ENCODE measurements at places on chromosomes 13 and 19.
A peak's percentile ranks its signal among the peaks of the same experiment; 100 is the strongest.

DNA sequence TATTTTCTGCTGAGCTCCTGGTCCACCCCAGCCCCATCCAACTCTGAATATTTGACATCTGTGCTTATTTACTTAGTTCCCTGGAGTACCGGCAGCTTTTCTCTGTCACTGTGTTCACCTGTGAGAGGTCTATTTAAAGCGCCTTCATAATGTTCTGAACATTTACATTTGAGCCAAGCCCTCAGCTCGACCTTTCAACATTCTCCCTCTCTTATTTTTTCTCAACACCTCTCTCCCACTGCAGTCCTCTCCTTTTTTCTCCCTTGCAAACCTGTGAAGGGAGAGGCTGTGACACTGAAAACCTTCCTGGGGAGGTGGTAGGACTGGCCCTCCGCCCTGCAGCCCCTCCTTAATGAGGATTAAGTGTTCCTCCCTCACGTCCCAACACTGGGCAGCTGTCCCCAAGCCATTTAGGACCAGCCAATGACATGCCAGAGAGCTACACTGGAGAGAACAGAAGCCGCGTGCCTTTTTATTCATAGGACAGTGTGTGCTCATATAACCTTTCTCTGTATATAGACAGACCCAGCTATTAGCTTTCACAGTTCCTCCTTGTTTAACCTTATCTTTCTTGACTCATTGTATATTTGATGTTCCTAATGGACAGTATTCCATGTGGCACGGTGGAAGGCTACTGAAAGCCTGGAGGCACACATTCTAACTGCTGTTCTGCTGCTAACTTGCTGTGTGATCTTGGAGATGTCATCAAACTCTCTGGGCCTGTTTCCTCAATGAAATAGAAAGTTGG lies 134.8 kb downstream of the NUFIP1 start:
- DNase-seq = no peak

- DNase-seq = no peak
Measured at GRCh38 chr13:82062772-82063171, 1721.8 kb upstream of the SPRY2 start.

- DNase-seq = peak; percentile 55
Measured at GRCh38 chr13:74067818-74068217, 66.4 kb downstream of the KLF12 start.

DNA sequence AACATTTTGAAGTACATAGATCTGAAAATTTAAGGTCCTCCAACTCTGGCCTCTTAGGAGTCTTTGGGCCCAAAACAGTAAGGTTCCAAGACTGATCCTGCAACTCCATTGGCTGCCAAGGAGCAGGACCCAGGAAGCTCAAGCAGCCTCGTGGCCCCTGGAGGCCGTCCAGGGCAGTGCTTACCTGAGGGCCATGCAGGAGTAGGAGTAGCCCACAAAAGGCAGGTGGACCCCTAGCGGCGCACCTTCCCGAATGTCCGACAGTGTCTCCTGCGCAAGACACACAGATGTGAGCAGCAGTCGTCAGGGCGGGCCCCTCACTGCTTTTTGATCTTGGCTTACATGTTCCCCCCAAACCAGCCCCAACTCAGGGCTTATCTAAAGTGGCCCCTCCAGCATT lies 5.7 kb upstream of the SIX5 start:
- no peak for DNase-seq

DNA sequence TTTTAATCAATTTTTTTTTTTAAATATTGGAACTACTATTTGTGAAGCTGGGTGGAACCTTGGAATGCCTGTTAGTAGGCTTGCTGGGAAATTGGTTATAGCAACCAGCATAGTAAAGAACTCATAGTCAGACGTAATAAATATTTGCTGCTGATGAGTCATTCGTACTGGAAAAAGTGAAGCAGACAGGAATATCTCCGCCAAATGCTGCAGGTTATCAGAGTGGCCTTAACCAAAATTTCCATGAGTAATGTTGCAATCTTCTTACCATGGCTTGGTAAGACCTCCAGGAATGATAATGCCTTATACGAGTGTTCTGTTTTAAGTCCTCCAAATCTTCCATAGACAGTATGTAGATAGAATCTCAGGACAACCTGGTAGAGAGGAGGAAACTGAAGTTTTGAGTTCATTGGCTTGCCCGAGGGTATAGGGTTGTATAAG lies 34.2 kb downstream of the MBNL2 start:
- peak; percentile 95 for DNase-seq

GRCh38 chr13:69389899-69390298 lies 717.7 kb upstream of the ATXN8OS start:
- DNase-seq = peak; percentile 88

DNA sequence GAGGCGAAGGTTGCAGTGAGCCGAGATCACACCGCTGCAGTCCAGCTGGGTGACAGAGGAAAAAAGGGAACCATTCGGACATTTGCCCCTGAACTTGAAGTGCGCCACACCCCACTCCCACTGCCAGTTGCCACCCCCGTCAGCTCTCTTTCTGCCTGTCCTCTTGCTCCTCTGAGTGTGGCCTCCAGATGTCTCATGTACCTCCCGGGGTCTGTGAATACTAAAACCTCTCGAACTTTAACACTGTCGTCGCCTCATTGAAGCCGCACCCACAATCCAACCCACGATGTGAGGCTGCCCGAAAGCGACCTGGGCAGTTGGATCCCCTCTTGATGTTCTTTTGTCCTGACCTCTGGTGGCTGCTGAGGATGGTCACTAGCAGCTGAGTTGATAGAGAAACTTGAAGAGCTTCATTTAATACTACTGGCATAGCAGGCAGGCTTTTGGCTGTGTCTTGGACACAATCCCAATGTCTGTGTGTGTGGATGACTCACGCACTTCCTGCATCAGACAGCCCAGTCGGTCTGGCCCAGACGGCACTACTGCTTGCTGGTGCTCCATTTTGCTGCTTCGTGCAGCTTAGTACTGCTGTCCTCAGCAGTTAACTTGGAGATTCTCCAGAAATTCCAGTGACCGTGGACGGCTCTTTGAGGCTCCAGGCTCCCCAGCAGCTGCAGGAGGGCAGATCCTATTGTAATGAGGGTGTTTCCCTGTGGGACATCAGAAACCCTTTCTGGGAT lies 4.2 kb downstream of the FPR3 start:
- peak; percentile 98 for DNase-seq

- DNase-seq = peak; percentile 5
Measured at GRCh38 chr13:24381541-24382265, 72.3 kb downstream of the C1QTNF9 start.

DNA sequence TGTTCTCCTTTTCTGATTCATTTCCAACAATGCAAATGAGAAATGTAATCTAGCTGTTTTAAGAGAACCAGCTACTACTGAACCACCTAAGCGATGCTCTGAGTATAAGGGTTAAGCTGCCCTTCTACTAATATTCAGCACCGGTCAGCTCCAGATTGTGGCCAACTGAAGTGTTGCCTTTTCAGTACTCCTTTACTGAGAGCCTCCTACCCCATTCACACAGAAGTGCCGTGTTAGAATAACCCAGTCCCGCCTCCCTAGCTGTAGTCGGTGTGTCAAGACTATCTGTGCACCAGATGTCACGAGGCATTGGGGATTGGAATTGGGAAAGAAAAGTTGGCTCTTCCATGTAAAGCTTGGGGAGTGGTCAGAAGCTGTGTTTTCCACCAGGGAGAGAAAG lies 45.4 kb downstream of the FAM124A start:
- no peak for DNase-seq

DNA sequence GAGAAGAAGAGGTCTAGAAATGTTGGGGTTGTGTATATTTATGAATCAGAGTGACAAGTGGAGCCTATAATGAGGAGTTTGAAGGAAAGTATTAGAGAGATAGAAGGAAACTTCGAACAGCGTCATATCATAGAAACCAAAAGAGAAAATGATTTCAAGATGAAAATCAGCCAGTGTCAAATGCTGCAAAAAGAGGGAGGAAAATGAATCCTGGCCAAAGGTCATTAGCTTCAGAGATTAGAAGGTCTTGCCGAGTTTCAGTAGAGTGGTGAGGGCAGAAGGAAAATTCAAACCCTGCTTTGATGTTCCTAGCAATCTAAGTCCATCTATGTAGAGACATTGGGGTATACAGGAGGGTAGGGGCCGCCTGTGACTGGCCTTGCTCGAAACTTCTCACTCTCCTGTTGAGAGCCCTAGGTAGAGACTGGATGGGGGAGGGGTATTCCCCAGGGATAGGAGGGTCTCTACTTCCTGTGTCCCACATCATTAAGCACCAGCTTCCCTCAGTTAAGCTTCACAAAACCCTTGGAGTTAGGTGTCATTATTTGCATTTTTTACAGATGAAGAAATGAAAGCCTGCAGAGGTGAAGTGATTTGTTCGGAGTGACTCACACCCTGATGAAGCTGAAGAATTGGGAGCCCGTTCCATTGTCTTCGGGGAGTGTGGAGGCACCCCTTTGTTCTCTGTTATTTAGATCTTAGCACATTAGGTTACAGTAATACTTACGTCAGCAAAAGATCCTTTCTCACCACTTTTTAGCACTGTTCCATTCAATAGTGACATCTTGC lies 62.8 kb downstream of the FGF9 start:
- no peak for DNase-seq

GRCh38 chr19:35417713-35418534 lies 30.1 kb upstream of the FFAR2 start:
- no peak for DNase-seq

DNA sequence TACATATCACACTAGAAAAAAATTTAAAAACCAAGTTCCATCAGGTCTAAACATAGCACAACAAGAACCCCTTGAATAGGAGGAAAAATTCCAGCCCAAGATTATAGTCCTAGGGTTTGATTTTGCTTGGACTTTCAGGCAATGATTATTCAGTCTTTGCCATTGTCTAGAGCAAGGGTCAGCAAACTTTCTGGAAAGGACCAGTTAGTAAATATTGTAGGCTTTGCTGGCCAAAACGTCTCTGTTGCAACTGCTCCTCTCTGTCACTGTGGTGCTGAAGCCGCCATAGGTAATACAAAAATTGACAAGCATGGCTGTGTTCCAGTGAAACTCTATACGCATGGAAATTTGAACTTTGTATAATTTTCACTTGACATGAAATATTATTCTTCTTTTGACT lies 95.5 kb upstream of the UBAC2 start:
- no peak for DNase-seq

DNA sequence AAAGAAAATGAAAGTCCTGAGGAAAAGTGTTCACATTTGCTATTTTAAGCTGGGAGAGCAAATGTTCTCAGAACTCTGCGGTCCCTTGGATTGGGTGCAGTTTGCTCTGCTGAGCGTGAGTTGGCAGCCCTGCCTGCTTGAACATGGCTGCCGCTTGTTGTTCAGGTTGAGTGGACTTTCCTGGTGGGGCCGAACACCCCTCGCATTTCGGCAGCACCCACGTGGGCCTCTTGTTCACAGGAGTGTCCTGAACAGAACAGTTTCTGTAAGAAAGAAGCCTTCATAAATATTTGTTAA lies 10.8 kb upstream of the RNF113B start:
- no peak for DNase-seq

DNA sequence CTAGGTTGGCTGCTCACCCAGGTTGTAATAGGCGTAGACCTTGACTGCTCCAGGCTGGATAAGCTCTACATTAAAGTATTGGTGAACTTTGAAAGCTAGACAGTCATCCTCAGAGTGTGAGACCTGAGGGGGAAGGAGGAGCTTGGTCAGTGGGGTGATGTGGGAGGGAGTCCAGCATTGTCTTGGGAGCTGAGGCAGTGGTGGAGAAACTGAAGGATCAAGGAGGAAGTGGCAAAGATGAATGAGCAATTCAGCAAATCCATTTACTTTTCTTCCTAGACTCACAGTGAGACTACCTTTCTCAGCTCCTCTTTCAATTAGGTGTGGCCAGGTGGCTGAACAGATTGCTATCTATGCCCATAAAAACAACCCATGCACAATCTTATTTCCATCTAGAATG lies 10.2 kb upstream of the TNFSF14 start:
- DNase-seq = no peak

DNA sequence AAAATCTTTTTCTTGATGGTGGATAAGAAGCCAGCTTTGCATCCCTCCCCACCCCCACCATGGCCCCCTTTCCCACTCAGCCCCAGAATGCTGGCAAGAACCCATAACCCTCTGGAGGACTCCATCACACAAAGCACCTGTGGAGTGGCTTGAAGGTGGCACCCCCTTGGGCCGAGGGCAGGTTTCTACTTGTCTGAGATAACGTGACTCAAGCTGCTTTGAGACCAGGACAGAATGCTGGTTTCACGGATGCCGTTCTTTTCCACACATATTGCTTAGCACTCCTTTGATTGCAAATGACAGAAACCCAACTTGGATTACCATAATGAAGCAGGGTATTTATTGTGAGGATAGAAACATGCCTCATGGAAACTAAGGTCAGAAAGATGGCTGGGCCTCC lies 82.2 kb downstream of the LACC1 start:
- DNase-seq = no peak

DNA sequence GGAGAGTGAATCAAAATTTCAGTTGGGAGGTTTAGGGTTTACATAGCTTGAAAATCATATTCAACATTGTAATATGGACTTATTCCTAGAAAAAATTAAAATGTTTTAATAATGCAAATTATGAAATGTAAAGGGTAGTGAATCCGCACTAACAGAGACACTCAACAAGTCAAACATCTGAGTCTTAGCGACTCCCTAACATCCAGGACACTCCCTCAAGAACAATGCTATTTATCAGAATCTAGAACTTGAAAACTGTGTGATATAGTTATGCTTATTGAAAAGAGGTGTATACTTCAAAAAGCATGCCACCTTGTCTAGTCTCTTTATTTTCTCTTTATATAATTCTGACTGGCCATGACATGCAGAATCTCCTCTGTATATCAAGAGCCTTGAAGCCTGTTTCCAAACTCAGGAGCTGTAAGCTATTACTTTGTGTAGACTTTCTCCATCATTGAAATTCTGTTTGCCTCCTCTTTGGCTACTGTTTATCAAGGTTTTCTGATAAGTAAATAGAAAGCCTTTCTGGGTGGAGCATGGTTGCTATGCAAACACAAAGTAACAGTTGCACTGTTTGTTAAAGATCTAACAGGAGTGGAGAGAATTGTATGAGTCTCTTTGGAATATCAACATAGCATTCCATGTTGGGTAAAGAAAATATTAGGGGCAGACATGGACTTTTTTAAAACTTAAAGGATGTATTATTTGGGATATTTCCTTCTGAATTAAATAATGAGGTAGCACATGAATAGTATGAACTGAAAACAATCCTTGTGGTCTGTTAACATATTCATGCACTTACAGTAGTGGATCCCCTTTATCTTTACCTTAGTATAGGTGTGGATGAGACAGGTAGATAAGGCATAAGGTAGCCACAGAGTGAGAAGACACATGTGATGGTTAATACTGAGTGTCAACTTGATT lies 56.4 kb upstream of the MBNL2 start:
- no peak for DNase-seq

Data from fibroblast of skin of abdomen (primary cell).